Fibroblast of the conjunctiva (primary cell): ENCODE measurements at places on chromosomes 6 and 20.
A peak's percentile ranks its signal among the peaks of the same experiment; 100 is the strongest.

- no peak for DNase-seq
These were observed 36.6 kb downstream of the GMPR start for GRCh38 chr6:16274885-16275589.

DNA sequence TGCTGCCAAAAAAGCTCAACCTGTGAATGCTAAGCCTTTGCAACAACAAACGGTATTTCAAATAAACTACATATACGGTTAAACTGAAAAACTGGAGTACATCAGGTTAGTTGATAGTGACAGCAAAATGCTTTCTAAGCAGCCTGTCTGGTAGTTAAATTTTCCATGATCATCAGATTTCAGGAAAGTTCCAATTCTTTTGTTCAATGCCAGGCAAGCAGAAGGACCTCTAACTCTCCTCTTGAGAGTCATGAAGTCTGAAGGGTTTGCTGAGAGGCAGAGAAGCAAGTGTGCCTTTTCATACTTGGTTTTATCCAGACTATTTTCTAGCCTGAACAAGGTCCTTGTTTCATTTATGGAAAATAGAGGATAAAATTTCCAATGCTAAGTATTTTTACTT, 4.5 kb downstream of the FLRT3 start:
- no peak for DNase-seq

- DNase-seq = no peak
These were observed 31.3 kb upstream of the MRGBP start for GRCh38 chr20:62765021-62765420.

DNA sequence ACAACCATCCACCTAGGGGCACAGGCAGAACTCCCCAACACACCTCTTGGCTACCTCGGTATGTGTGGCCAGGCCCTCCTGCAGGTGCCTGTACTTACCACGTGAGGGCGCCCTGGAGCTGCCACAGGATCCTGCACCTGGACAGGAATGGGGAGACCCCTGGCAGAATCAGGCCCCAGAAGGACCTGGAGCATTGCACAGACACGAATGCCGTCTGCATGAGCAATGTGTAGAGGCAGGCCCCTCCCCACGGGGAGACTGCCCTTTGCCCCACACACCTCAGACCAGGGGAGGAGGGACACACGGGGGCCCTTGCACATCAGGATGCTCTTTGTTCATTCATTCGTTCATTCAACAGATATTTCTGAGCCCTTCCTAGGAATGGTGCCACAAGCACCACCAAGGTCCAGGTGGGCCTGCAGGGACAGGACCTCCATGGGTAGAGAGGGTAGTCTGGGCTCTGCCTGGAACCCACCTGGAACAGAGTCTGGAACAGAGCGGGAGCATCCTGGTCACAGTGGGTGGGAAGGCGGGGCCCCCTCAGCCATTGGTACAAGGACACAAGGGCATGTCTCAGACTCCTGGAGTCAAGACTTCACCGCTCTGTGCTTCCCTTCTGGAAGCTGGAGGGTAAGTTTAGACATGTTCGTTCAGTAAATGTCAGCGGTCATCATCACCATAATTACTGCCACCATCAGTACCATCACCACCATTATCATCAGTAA, 32.3 kb downstream of the YTHDF1 start:
- DNase-seq = no peak

GRCh38 chr20:63163596-63164483, 52.1 kb downstream of the YTHDF1 start:
- DNase-seq = no peak

- no peak for DNase-seq
These were observed 76.2 kb downstream of the PLCB1 start for GRCh38 chr20:8208226-8208625.

- DNase-seq = no peak
These were observed 80.3 kb downstream of the ZDHHC14 start for GRCh38 chr6:157461000-157461915.

DNA sequence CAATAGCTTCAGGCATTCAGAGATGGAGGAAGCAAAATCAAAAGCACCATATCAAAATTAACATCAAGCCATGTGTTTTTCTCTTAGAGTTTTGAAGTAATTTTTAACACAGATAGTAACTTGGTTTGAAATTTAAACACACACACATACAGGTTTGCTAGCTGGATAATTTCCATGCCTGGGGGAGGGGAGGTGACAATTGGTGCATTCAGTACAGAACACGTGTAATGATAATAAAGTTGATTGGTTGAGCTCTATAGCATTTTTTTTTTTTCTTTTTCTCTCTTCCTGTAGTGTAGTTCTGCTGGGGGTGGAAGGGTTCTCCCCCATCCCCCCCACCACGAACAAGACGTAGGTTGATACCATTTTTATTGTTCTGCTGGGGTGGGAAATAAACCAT, 564.8 kb downstream of the LMBRD1 start:
- no peak for DNase-seq

GRCh38 chr6:126628125-126628524, 288.2 kb downstream of the CENPW start:
- DNase-seq = no peak

DNA sequence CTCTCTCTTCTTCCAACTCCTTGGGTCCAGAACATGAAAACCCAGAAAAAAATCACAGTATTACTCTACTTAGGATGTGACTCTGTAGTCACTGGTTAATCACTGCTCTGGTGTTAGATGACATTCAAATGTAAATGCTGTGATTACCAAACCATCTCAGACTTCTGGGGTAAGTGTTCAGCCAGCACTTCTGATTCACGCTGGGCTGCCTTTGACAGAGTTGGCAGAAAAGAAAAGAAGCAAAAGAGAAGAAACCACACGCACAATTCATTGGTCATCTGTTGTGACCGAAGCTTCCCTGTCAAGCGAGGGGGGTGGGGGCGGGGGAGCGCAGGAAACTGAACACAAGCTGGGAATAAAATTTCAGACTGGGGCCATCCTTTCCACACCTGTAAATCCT, 82.7 kb downstream of the PSMG4 start:
- DNase-seq = peak; percentile 76

DNA sequence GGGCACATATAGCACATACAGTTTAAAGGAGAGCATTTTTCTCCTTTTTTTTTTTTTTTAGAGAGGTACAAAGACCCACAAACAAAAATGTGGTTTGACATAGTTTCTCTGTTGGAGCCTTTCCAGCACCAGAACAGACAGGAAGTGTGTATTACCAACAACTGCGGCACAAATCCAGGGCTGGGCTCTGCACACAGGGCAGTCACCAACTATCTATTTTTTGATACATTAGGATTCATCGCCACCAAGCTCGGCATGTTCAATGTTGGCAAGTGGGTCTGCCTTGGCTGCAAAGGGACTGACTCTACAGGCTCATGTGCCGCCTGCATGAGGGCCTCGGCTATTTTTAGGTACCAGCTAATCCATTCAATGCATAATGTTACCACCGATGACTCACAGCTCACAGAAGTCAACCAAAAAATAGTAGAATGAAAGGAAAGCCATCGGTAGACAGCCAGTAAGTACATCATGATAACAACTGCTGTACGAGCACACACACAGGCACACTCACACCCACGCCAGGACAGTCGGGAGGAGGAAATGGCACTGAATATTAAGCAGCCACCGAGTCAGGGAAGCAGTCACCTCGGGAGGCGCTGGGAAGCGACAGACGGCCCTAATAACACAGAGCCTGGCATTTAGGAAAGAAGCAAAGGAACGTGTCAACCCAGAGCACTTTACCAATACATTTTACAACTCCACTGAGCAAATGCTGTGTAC, 81.6 kb downstream of the GMPR start:
- DNase-seq = peak; percentile 84

- DNase-seq = no peak
These were observed 136.8 kb downstream of the ALDH8A1 start for GRCh38 chr6:134813146-134813545.

- DNase-seq = no peak
These were observed 526.6 kb upstream of the MARCKS start for GRCh38 chr6:113330636-113330946.

- DNase-seq = peak; percentile 78
These were observed 6.9 kb upstream of the BLCAP start for GRCh38 chr20:37534401-37535157.

GRCh38 chr6:43861212-43861894, 91.3 kb downstream of the VEGFA start:
- no peak for DNase-seq

DNA sequence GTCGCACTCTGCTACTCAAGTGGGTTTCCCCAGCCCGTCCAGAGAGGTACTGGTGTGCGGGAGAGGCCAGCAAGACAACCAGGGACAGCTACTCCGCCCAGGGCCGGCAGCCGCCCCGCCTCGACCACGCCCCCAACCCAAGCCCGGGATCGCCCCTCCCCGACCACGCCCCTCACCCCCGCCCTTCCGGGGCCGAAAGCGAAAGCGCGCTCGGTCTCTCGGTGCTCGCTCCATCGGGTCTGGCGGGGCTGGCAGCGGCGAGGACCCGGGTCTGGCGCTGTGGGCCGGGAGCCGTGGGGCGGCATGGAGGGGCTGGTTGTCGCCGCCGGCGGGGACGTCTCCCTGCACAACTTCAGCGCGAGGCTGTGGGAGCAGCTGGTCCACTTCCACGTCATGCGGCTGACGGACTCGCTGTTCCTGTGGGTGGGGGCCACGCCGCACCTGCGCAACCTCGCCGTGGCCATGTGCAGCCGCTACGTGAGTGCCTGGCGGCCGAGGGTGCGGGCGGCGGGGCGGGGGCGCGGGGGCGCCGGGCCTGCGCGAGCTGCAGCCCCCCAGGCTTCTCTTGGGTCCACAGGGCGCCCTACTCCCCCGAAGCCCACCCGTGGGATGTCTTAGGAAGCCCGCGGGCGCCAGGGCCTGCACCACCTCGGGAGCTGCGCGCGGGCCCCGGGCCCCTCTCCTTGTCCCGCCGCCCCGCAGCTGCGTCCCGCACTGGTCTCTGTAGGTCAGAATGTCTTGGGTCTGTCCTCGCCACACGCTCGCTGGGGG, at the start of gene PSMG4:
PSMG4 (plus strand) TSS at position 228 of the 771 bp plus-strand sequence; CDS start at position 304, 76 bp downstream.
- peak; percentile 71 for DNase-seq

DNA sequence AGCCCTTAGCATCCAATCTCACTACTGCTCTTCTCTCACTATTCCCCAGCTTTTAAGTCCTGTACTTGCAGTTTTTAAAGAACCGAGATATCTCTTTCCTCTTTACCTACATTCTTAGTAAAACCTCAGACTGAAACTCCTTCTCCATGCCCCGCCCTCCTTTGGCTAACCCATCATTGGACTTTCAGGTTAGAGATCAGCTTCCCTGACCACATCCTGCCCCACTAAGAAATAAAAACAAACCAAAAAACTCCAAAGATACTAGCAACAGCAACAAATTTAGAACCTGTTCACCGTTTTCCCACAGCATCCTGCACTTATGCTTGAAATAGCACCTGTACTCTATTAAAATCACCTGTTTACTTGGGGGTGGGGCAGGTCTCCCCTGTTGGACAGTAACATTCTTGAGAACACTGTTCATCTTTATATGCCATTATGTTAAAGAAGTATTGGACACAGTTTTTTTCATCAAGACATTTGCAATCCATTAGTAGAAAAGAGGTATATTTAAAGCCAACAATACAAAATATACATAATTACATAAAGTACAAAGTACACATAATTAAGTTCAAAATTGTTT, 16.3 kb upstream of the SMAP1 start:
- DNase-seq = no peak

DNA sequence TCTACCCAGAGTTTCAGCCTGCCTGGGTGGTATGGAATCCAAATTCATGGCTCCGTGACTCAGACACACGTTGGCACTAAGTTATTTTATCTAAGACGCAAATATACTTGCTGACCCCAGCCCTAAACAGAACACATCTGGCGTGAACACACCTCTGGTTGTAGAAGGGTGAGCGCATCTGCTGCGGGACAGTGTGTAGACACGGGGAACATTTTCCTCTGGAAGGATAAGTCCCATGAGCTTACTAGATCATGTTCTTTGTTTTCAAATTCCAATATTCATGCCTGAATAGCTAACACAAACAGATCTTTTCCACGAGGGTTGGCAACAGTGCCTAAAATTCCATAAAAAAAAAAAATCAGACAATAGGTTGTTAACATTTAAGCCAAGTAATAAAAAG, 87.8 kb downstream of the TMEM170B start:
- no peak for DNase-seq

- DNase-seq = no peak
These were observed 60.1 kb upstream of the FRMD1 start for GRCh38 chr6:168139121-168139520.

- DNase-seq = no peak
These were observed 648.5 kb downstream of the HTR1B start for GRCh38 chr6:76814496-76815458.

DNA sequence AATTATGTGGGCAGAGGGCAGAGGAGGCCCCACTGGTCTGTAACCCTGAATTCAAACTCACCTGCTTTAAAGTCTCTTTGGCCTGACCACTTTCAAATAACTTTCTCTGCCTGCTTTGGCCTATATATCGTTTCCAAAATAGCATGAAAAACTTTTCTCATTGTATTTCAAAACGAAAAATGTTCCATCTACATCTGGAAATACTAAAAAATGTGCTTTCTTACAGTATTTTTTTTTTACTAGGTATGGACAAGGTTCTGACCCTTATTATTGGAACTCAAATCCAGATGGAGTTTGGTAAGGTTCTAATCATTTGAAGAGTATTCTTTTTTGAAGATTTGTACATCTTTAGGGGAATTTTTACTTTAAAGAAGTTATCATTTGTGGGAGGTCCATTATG, 241.9 kb downstream of the PAX1 start:
- no peak for DNase-seq

DNA sequence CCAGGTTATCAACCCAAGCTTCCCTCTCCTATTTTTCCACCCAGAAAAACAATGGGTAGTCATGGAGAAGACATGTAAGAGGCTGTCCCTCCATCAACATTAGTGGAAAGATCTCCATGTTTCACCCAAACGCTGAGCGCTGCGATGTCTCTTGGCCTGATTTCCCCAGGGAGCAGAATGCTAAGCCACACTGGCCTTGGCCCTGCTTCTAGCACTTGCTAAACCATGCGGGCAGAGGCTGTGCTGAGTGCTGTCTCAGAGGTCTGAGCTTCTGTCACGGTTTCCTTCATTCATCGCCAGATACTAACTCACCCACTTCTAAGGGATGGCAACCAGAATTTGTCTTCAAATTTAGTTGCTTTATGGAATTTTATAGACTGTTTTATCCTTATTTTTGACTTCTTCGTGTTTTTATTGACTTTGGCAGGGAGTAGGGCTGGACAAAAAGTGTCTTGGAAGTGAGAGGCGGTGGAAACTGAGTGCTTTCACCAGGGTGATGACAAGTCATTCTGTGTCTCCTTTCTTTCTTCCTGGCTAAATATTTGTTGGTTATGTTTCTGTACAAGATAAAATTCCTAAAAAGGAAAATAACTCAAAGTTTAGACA, 181.4 kb upstream of the UST start:
- DNase-seq = no peak

GRCh38 chr20:25239387-25240370, 8.2 kb upstream of the PYGB start:
- no peak for DNase-seq

DNA sequence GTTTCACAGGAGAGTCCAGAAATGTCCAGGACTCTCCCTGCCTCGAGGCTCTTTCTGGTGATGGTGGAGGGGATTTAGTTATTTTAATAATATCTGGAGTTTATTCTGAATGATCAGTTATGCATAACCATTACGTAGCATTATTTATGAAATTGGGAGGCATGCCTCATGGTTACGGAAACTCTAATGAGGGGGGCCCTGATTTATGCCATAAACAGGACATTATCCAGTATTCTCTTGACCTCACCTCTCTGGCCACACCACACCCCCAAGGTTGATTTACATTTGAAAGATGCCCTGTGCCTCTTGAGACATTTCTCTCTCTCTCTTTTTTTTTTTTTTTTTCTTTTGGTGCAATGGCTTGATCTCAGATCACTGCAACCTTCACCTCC, 268.8 kb downstream of the TFAP2C start:
- DNase-seq = no peak

GRCh38 chr6:39882531-39882899, 51.7 kb downstream of the MOCS1 start:
- peak; percentile 78 for DNase-seq

- no peak for DNase-seq
These were observed at the start of gene DDR1 for GRCh38 chr6:30883685-30884520. Gene DDR1 (plus strand): TSS chr6:30884519. CDS start chr6:30888730, 4,211 bp downstream.
